Small intestine (tissue), 16 donors: ENCODE measurements at places on chromosomes 6 and 20. TPM values are rescaled to one million over a fixed set of nuclear protein-coding genes. Genes with fewer than 3 reads are reported as not detected.

The E2F1 gene
- polyA plus RNA-seq: 2.2 TPM

DNA sequence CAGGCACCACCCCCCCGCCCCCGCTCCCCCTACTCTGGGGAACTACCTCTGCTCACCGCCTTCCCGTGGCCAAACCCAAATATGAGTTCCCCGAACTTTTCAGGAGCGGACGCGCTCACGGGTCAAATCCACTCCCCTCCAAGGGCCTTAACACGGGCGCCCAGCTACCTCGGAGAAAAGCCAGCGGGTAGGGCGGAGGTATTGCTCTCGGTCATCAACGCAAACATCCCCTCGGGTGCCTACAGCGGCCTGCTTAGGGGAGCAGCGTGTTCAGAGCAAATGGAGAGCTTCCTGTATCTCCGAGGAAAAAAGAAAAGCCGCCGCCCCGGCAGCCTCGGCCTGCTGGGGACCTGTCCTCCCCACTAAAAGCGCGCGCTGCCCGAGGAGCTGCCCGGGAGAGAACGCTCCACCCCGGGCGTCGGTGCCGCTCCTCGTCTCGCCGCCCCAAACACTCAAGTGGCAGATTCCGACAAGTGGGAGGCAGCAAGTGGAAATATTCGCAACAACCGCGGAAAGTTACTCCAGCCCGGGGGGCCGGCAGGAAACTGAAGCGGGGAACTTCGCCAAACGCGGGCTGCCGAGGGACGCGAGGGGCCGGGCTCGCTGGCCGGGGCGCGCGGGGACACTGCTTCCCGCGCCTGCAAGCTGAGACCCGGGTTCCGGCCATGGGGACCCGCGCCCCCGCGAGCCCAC lies 699 bp downstream of the PTPRT start:
- H3K27ac ChIP-seq: no peak overlapping the region
- no peaks in the 10 kb centered on the region for H3K36me3 ChIP-seq
- H3K4me1 ChIP-seq: no peaks in the 10 kb centered on the region
- H3K27me3 ChIP-seq: peaks cover 24% of the 10 kb centered on the region
- no peak for DNase-seq
- H3K4me3 ChIP-seq: no peak overlapping the region

DNA sequence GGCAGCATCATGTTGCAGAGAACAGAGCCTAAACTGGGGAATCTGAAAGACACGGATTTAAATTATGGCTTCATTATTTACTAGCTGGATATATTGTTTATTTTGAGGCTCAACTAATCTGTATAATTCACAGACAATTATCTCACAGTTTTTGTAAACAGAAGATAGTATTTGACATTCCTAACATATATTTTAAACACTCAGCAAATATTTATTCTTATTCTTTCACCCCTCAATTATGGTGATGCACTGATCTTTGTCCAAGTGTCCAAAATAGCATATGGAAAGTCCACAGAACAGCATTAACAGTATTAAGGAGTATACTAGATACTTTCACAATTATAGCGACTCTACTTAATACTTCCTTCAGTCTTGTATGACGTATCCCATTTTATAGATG lies 257.0 kb downstream of the ADGRG6 start:
- no peak for DNase-seq
- H3K4me3 ChIP-seq: no peak overlapping the region
- H3K27me3 ChIP-seq: no peaks in the 10 kb centered on the region

GRCh38 chr6:121607721-121608120 lies 172.3 kb downstream of the GJA1 start:
- no peaks in the 10 kb centered on the region for H3K36me3 ChIP-seq
- no peaks in the 10 kb centered on the region for H3K27me3 ChIP-seq
- no peak for DNase-seq
- no peak overlapping the region for H3K4me3 ChIP-seq
